DMS79 treated with DMSO at 0.1 percent for 48 hours (cell line): ENCODE measurements at places on chromosomes 12 and 14.

GRCh38 chr14:76423534-76423933 lies 47.6 kb downstream of the ESRRB start:
- DNase-seq = no peak

DNA sequence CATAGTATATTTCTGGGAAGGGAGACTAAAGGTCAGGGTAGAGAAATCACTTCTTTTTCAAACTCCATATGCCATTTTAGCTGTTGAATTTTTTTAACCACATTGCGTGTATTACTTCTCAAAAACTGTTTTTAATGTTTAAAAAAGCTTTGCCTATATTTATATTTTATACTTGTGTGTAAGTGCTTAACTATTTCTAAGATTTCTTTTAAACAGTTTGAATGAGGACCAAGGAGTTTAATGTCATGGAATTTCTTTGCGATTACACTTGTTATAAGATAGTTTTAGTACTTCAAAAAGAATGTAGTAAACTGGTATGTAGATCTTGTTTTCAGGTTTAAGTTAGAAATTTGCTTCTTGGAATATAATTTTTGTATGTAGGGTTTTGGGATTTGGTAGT lies 7.2 kb downstream of the SPATA7 start:
- DNase-seq = no peak

- DNase-seq = no peak
These were observed 236.7 kb downstream of the ANO2 start for GRCh38 chr12:5708371-5708770.

- DNase-seq = peak; percentile 13
These were observed 3.6 kb downstream of the SMIM41 start for GRCh38 chr12:52082988-52083637.

DNA sequence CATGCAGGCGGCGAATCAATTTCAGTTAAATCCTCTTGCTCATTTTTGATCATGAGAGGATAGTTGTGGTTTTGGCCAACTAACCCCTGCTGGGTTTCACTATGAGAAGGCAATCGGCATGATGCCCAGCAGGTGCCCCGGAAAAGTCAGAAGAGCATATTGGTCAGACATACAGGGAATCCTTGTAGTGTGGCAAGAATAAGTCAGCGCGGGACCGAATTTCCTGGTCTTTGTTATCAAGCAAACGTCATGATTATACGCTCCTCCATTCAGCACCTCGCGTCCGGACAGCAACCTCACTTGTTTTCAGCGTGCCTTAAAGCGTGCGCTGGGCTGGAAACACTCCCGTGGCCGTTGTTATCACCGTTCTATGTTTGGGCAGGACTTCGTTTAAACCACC lies 1.8 kb downstream of the TBC1D30 start:
- peak; percentile 54 for DNase-seq
